Activated naive CD4-positive, alpha-beta T cell treated with anti-CD3 and anti-CD28 coated beads, Interleukin-2, amount 10 ng/mL, durations not matched to agents 7 days and 5 days (primary cell): ENCODE measurements at places on chromosomes 5 and 9.

- DNase-seq, result no peak
Measured at GRCh38 chr5:121088341-121088740, 624.2 kb downstream of the PRR16 start.

DNA sequence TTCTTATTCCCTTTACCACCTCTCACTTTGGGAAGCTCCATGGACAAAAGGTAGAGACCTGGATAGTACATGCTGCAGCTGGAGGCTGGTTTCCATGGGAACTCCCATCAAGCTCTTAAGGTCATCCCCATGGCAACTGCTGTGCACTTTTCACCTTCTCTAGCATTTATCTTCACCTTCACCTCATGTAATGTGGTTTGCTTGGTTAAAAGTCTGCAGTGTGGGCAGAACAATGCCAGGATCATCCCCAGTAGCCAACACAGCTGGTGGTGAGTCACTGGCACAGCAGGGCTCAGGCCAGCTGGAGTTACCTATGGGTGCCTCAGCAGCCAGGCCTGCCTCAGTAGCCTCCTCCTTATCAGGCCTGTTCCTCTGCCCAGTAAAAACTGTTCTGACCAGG is 210.5 kb downstream of the GRIA1 start:
- DNase-seq, result no peak

DNA sequence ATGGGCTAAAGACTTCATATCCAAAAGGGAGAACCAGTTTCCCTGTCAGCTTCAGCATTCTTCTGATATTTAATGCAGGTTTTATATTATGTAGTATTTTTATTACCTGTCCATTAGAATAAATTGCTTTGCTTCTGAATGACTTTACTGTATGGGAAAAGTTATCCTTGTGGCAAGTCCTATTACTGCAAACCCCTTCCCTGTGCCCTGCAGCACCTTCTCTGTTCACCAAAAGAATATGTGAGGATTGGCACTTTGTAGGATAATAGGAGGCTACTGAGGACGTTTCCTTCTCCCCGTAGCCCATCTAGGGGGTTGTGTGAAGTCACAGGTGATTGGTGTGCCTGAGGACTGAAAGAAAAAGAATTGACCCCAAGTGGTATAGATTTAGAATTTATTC is 296.1 kb downstream of the KDM4C start:
- DNase-seq, result no peak

DNA sequence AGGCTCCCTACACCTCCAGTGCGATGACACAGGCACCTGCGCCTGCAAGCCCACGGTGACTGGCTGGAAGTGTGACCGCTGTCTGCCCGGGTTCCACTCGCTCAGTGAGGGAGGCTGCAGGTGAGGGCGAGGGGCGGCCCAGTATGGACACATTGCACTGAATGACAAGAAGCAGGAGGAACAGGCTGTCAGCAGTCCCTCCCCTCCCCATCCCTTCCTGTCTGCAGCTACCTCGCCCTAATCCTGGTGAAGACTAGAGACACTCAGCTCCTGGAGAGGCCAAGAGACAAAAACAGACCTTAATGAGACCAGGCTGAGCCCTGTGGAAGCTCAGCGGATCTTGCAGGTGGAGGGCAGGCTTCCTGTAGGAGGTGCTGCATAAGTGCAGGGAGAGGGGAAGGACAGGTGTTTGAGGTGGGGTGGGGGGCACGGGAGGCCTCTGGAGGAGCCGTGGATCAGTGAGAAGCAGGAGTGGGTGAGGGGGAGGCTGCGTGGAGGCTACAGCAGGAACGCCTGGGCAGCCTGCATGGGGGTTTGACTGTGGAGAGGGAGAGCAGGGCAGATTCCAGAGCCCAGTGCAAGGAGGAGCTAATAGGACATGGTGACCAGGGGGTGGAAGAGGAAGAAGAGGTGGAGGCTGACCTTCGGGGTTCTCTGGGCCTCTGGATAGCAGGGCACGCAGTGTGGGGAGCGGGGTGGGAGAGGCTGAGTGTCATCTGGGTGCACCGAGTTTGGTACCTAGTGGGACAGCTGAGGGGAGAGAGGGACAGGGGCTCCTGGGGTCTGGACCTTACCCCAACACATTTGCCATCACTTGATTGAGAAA is 30.4 kb downstream of the LAMC3 start:
- DNase-seq, result no peak

GRCh38 chr5:59090323-59090722 is 507.4 kb downstream of the RAB3C start:
- no peak for DNase-seq

GRCh38 chr5:97095318-97095732 is 47.1 kb downstream of the LIX1 start:
- DNase-seq, result no peak

GRCh38 chr5:39717176-39717897 is 292.6 kb upstream of the DAB2 start:
- no peak for DNase-seq

DNA sequence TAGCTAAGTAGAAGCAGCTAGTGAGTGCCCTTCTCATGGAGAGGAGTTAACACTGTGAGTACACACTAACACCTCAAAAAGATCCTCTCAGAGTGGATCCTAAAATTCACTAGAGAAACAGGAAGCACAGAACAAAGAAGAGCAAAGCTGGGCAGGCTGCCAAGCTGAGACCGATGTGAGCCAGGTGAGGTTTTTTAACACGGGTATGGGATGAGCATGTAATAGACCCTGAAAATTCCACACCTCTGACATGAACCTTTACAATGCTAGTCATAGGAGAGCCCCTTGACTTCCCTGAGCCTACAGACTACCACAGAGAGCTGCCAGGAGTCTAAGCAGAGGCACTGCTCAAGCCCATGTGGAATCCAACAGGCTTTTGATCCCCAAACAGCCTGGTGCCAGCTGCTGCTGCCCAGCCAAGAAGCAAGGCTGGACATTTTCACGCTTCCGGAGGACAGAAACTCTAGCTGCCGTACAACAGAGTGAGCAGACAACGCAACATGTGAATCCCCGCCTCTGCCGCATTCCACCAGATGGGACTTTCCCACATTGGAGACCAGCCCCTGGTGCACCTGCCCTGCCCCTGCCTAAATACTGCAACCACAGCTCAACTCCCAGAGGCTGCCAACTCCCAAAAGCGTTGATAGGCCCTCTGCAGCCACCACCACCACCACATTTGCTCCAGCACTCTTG is 280.8 kb downstream of the CDH10 start:
- no peak for DNase-seq

- DNase-seq, result no peak
Measured at GRCh38 chr9:90433398-90433941, 209.2 kb downstream of the DIRAS2 start.

DNA sequence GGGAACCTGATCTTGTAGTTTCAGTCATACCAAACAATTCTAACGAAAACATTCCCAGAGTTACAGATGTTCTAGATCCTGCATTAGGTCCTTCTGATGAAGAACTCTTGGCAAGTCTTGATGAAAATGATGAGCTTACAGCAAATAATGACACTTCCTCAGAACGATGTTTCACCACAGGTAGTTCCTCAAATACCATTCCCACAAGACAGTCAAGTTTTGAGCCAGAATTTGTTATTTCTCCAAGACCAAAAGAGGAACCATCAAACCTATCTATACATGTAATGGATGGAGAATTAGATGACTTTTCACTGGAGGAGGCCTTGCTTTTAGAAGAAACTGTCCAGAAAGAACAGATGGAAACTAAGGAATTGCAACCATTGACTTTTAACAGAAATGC is 21.0 kb downstream of the RMI1 start:
- DNase-seq, result no peak

- peak; percentile 89 for DNase-seq
Measured at GRCh38 chr5:171387970-171388815, 544 bp downstream of the NPM1 start.

- no peak for DNase-seq
Measured at GRCh38 chr5:72301557-72301956, 18.5 kb downstream of the MRPS27 start.

DNA sequence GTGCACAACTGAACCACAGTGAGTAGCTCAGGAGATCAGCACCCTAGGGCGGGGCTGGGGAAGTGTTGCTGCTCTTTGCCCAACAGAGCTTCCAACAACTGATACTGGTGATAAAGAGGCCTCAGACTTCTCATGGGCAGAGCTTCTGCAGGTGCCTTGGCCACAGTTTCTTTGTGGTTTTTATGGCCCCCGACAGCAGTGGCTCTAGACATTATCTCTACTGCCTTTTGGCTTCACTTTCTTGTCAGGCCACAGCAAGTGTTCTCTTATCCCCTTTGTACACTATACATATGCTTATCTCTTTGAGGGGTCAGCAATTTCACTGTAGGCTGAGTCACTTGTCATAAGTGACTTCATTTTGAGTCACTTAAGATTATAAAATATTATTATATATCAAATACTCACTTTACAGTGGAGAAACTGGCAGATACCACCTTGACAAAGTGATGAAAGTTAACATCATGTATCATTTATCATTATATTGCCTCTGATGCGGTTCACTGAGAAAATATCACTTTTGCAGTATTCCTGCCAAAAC is 90.9 kb upstream of the COX7C start:
- no peak for DNase-seq

DNA sequence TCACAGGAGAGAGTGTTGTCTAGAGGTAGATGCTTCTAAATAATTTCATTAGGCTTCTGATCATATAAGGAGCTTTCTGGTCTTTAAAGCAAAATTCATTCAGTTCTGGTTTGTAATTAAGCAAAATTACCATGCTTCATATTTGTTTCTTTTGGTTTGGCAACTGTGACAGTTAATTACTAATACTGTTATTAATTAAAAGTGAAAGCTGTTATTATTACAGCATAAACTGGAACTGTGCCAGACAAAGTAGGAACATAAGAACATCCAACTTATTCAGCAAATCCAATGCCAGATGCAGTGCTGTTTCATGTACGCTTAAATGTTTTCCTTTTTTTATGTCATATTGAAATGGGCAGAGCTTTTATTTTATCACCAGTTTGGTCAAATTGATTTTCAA is 70.4 kb upstream of the DAB2 start:
- no peak for DNase-seq

- DNase-seq, result peak; percentile 70
Measured at GRCh38 chr5:140402258-140403074, 833 bp downstream of the ANKHD1 start.

- no peak for DNase-seq
Measured at GRCh38 chr5:143920772-143921171, 108.8 kb downstream of the HMHB1 start.
